Endothelial cell of umbilical vein (primary cell): ENCODE measurements at places on chromosomes 6 and 20.
A peak's percentile ranks its signal among the peaks of the same experiment; 100 is the strongest.

- DNase-seq: no peak
These were observed 66.0 kb upstream of the VSTM2L start for GRCh38 chr20:37836926-37837325.

DNA sequence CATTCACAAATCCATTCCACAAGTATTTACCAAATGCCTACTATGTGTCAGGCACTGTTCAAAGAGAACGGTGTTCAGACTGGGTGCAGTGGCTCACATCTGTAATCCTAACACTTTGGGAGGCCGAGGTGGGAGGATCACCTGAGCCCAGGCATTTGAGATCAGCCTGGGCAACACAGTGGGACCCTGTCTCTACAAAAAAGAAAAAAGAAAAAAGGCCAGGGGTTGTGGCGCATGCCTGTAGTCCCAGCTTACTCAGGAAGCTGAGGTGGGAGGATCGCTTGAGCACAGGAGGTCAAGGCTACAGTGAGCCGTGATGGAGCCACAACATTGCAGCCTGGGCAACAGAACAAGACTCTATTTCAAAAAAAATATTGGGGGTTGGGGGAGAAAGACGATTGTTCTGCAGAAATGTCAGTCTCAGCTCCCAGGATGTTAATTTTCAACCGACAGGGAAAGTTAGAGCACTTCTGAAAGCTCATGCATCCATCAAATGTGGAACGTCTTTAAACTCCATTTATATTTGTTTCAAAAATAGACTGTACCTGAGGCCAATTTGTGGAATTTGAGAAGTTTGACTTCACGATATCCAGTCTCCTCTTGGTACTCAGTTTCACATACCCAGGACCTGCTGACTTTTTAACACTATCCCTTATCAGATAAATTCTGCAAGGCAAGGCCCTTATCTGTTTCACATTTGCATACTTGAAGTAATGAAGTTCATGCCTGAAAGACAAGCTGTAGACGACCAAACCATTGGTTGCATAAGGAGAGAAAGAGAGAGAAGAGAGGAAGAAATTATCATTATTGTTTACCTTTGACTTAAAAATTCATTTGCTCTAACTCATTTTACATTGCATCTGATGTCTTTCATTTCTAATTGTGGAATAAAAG lies 14.8 kb upstream of the BTN3A2 start:
- no peak for DNase-seq

DNA sequence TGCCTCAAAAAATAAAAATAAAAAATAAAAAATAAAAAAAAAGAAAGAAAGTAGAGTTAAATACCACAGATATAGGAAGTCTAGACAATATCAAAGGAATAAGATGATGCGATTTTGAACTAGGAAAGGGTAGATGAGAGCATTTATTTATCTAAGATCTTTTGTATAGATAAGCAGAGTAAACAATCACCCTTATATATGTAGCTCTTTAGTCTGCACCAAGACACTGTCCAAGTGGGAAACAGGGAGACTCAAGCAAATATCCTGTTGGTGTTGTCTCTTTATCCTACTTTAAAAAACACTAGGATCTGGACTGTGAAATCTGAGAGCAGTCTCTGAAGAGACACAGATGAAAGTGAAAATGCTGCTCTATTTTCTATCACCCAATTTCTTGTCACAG lies 587.0 kb upstream of the FLRT3 start:
- DNase-seq: peak; percentile 14

GRCh38 chr20:39627765-39628164 lies 665.6 kb downstream of the DHX35 start:
- DNase-seq: no peak

DNA sequence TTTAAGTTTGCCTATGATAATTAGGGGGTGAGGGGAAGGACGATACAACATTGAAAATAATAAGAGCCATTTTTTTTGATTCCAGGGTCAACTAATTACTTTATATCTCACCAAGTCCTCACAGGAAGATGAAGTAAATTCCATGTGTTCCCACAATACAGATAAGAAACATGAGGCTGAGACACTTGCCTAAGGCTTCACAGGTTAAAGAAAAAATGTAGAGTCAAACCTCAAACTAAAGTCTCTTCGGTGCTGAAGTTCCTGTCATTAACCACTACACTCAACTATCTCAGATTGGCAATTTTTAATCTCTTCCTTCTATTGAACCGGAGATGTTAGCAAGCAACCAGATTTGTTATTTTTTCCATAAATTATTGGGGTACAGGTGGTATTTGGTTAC lies 33.0 kb downstream of the MRAP2 start:
- DNase-seq: no peak

DNA sequence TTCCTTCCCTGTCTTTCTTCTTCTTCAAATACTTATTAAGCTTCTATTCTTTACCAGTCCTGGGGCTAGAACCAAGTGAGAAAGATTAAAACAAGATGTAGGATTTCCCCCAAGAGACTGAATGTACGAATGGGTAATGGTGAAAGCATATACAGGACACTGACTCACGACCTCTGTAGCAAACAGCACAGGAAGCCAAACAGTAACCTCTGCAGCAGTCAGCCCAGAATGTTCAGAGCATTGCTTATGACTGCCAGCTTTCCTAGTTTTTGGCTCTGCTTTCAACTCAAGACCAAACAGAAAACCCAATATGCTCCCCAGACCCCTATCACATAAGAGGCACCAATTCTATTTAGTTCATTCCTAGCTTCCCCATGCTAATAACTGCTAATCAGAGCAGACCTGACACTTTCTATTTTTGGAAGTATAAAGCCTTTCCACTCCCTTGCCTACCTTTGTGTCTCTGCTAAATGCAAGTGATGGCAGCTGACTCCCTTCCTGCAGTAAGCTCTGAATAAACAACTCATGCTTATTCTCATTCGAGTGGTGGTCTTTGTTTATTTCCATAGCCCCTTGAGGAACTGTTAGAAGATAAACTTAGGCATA lies 690.6 kb downstream of the EPM2A start:
- DNase-seq: peak; percentile 68

DNA sequence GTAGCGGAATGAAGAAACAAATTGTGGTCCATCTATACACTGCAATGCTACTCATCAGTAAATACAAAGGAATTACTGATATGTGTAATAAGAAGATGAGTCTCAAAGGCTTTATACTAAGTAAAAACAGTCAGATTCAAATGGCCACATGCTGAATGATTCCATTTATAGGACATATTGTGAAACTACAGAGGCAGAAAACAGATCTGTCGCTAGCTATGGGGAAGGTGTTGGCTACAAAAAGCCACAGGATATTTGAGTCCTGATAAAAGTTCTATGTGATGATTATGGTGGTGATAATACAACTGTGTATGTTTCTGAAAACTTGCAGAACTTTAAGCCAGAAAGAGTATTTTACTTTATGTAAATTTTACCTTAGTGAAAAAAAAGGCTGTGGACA lies 313.2 kb downstream of the HDGFL1 start:
- no peak for DNase-seq

DNA sequence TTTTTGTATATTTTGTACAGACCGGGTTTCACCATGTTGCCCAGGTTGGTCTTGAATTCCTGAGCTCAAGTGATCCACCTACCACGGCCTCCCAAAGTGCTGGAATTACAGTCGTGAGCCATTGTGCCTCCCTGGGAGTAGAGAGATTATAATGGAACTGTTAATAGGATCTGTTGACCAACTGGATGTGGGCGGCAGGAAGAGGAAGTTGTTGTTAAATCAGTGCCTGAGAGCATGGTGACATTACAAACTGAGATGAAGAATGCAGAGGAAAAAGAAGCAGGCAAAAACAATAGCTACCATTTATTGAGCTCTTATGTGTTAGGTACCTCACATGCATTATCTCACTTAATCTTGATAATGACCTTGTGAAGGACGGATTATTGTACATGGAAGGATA lies 9.2 kb upstream of the L3MBTL3 start:
- peak; percentile 46 for DNase-seq

DNA sequence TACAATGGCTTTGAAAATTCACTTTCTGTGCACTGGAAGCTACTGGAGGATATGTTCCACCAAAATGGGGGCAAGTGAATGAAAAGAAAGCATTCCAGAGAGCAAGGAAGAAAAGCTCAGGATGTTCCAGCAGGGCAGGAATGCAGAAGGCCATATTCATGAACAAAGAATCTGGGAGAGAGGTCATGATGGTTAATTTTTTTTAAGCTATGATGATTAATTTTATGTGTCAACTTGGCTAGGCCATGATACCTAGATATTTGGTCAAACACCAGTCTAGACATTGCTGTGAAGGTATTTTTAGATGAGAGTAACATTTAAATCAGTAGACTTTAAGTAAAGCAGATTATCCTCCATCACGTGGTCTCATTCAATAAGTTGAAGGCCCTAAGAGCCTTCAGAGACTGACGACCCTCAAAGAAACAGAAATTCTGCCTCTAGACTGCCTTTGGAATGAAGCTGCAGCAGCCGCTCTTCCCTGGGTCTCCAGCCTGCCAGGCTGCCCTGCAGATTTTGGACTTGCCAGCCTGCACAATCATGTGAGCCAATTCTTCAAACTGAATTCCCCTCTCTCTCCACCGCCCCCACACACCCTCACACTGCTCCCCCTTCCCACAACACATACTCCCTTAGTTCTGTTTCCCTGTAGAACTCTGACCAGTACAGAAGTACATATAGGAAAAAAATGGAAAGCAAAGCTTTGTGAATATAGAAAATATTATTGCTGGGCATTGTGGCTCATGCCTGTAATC lies 20.1 kb upstream of the GCM1 start:
- no peak for DNase-seq

- no peak for DNase-seq
These were observed 173.1 kb upstream of the ID4 start for GRCh38 chr6:19664050-19664449.
